ENCODE measurements at places on chromosomes 4 and X. TPM values are rescaled to one million over a fixed set of nuclear protein-coding genes. Genes with fewer than 3 reads are reported as not detected.

The FAM149A gene
- total RNA-seq: 6.8 TPM

The TRIML2 gene
- total RNA-seq: not detected

The KLF8 gene
- total RNA-seq: 2.6 TPM

The TEX11 gene
- not detected for total RNA-seq

The UGT2B11 gene
- not detected for total RNA-seq

The PLP1 gene
- 41.8 TPM for total RNA-seq

The RAB40A gene
- 0.52 TPM for total RNA-seq

The TMPRSS11F gene
- total RNA-seq: not detected

The TMSB15C gene
- total RNA-seq: 7.8 TPM

The LRIT3 gene
- under 0.01 TPM for total RNA-seq

The C4orf36 gene
- not detected for total RNA-seq

The MAGED4 gene
- 15.1 TPM for total RNA-seq

The RHOXF2 gene
- total RNA-seq: not detected

The TCEAL7 gene
- 112 TPM for total RNA-seq

The MAGEB1 gene
- total RNA-seq: not detected

The SOD3 gene
- 13.6 TPM for total RNA-seq

The CENPVL1 gene
- total RNA-seq: not detected

The ARHGAP36 gene
- 292 TPM for total RNA-seq

The CLDN2 gene
- total RNA-seq: under 0.01 TPM

The PAGE2 gene
- total RNA-seq: not detected

The ANXA10 gene
- not detected for total RNA-seq

The PAGE5 gene
- not detected for total RNA-seq

The RNF113A gene
- total RNA-seq: 9.4 TPM

The CENPVL2 gene
- not detected for total RNA-seq

The PROM1 gene
- 40.2 TPM for total RNA-seq

The EXOC1L gene
- 2.6 TPM for total RNA-seq

The PWWP3B gene
- 23.0 TPM for total RNA-seq

The SPANXC gene
- total RNA-seq: not detected

All from skeletal muscle tissue (tissue), 5 donors.